NAMALWA (cell line): ENCODE measurements at places on chromosomes 12 and 14.

GRCh38 chr12:123111498-123112165 lies 39.3 kb downstream of the PITPNM2 start:
- no peak for DNase-seq

DNA sequence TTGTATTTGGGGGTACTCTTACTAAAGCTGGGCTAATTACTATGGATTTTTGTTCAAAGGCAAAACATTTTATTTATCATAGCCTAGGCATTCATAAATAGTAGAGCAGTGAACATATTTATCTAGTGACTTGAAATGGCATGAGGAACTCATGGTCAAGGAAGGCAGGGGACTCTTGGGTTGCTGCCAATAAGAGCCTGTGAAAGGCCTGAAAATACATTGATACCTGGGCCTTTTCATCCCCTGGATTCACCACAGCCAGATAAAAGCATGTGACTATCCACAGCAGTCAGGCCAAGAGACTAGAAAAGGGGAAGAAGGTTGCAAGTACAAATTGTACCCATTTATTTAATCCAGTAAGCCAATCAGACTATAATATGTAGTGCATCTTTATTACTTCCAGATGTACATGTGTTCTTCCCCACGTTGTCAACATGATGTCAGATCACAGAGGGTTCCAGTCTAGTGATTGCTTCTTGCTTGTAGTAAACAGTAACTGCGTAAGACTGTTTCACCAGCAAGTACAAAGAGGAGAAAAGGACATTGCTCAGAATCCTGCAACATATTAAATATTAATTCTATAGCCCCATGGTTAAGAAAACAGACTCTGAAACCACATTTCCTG lies 409.7 kb downstream of the NOVA1 start:
- DNase-seq: no peak

DNA sequence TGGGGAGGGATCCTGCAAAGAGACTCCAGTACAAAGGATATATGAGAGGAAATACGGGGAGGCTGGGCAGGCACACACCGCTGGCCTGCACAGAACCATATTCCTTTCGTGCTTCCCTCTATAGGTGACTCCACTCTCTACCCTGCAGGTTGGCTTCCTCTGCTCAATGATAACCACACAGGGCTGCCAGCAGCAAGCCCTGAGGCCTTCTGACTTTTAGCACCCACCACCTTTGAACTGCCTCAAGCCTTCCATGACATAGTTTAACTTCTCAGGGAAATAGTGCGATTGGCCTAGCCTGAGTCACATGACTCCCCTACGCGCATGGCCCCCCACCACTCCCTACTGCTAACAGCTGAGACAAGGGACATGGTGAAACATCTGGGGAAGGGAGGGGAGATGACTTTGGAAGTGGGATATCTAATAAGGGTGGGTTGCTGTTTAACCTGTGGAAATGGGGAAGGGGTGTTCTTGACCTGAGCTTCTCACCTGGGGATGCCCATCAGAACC lies 3.0 kb upstream of the FOXN3 start:
- no peak for DNase-seq

GRCh38 chr12:112169966-112170365 lies 44.6 kb downstream of the TRAFD1 start:
- no peak for DNase-seq

DNA sequence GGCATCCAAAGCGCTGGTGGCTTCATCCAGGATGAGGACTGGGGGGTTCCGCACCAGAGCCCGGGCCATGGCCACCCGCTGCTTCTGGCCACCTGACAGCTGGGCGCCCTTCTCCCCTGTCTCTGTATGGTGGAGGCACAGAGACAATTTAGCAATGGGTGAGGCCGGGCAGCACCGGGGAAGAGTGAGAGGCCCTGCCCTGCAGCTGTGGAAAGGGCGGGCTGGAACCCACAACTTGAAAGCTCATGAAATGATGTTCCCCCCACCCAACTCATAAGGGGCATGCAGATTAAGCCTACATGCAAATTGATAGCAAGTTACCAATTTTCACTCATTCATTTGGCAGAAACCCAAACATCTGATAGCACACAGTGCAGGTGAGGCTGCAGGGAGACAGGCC lies 34.1 kb downstream of the ABCB9 start:
- peak; percentile 89 for DNase-seq

GRCh38 chr14:55129428-55130195 lies 560 bp downstream of the LGALS3 start:
- DNase-seq: no peak

- DNase-seq: no peak
These were observed 30.2 kb upstream of the DYRK2 start for GRCh38 chr12:67618303-67618702.

GRCh38 chr12:128316973-128317526 lies 50.1 kb downstream of the TMEM132C start:
- no peak for DNase-seq

DNA sequence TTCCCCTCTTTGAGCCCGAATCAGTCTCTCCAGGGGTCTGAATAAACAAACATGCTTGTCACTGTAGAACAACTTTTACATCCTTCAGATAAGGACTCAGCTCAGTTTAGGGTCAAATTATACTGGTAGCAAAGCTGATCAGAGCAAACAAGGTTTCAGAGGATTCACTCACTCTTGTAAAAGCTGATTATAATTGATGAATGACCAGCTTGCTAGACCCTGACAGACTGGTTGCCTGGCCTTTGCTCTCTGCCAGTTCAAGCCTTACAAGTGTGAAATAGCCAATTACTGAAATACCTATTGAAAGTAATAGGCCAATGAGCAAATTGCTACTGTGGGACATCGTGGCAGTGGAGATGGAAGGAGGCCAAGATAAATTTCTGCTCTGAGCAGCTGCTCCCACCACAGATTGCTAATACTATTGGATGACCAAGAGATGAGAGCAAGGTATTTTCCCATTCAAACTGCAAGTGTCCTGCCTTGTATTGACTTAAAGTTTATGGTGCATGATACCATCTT lies 177.6 kb downstream of the PDZRN4 start:
- no peak for DNase-seq

DNA sequence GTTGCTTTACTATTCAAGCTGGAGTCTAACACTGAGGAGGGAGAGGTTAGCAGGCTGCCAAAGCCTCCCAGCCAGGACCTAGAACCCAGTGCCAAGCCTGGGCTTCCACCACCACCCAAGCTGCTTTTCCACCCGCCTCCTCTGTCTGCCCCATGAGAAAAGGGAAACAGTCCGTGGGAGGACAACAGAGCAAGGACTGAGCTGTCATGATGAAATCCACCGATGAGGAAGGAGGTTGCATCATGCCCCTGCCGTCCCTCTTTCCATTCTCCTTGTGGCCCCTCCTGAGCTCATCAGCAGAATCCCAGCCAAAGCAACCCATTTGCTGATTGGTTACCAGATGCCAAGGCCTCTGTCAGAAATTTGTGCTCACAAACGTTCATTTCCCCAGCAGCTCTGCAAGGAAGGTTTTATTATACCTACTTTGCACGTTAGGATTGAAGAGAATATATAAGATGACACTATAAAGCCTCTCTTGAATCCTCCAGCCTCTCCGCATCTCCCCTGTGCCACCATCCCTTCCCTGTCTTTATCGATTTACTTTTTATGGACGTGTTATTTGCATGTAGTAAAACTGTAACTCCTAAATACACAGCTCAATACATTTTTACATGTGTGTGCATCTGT lies 6.3 kb upstream of the SERPINA1 start:
- no peak for DNase-seq

DNA sequence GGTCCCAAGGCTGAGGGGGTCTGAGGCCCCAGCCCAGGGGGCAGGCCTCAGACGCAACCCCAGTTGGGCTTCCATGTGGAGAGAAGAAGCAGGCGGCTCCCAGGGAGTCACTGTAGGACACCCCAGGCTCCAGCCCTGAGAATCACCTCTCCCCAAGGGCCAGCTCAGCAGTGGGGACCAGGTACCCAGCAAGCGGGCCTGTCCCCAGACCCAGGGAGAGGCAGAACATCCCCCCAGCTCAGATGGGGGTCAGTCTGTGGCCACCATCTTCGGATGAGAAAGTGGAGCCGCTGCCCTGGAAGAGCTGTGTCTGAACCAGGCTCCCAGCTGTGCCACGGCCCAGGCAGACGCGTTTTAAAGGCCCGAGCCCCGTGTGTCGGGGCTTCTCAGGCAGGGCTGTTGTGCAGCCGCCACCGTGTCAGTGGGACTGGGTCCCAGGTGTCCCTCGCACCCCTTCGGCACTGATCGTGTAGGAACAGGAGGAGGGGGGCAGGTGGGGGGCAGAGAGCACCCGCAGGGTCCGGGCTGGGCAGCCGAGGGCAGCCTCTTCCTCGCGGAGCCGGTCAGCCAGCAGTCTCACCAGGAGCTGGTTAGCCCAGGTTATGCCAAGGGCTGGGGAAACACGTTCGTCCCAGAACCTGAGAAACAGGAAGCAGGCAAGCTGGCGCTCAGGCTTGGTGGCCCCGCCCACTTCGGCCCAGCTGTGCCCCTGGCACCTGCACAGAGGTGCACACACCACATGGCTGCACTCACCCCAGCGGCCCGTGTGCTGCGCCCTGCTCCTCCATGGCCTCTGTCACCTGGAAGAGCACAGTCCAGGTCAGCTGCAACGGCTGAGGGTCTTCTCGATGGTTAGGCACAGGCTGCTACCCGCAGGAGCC lies 16.6 kb downstream of the XRCC3 start:
- DNase-seq: peak; percentile 71

GRCh38 chr14:105294142-105294597 lies 6.6 kb downstream of the BRF1 start:
- peak; percentile 15 for DNase-seq

GRCh38 chr14:39430762-39431415 lies 1.3 kb downstream of the FBXO33 start:
- peak; percentile 35 for DNase-seq

DNA sequence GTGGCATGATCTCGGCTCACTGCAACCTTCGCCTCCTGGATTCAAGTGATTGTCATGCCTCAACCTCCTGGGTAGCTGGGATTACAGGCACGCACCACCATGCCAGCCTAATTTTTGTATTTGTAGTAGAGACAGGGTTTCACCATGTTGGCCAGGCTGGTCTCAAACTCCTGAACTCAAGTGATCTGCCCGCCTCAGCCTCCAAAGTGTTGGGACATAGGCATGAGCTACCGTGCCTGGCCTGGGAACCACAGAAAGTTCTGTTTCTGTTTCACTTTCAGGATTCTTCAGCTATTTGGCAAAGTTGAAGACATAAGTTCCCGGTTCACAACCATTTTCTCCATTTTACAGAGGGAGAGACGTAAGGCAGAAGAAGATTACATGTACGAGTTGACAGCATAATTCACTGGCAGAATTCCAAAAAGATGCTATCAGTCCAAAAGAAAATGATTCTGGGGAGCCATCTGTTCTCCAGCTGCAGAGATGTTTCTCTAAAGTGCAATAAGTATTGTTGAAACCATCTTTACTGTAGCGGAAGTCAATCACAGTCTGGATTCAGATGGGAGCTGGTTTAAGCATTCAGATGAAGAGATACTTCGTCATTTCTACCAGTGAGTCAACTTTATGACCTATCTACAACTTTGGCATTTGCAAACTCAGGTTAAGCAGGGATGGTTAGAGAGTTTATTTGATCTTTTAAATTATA lies 8.1 kb upstream of the RNF34 start:
- DNase-seq: peak; percentile 26

DNA sequence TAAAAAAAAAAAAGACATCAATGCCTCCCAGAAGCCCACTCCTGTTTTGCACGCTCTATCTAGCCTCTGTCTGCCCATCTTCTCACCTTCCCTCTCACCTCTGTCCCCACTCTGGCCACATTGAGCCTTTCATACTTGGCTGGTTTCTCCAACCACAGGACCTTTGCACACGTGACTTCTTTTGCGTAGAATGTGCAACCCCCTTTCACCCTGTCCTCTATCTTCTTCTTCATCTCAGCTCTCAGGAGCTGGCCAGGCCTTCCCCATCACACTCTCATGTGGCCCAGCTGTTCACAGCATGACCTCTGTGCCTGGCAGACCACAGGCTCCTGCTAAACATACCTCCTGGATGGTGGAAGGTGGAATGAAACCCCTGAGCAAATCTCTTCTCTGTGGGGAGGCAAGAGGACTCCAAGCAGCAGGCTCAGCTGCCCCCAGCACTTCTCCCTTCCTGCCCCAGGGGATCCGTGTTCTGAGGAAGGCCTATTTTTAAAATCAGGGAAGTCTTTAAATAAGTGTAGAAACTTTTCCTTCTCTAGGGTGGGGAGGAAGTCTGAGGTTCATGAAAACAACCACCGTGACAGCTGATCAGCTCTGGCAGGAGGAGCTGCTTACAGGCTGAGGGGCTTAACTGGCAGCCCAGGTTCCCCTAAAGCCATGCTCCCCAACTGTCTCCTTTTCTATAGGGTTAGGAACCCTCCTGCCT lies 11.6 kb downstream of the HVCN1 start:
- DNase-seq: peak; percentile 54

DNA sequence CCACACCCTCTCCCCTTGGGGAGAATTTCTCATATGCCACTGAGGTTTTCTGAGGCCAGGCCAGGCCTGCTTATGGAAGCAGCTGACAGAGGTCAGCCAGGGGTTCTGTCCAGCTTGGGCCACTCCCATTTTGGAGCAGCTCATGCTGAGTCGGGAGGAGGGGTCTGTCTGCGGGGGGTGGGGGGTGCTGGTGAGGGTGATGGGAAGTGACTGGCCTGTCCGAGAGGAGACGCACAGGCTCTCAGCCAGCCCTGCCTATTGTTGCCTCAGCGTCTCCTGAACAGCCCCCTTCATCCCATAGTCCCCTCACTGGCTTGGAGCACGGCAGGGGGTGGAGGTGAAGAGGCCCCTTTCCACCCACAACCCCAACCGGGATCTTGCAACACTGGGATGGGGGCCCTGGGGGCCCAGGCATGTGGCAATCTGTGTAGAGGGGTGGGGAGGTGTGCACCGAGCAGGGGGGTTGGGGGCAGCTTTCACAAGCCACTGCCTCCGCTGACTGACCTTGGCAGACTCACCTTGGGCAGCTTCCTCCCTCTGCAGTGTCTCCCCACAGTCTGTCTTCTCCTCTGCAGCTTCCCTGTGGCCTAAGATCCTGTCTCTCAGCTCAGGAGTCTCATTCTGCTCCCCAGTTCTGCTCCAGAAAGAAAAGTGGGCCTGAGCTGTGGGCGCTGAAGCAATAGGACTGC lies 5.5 kb downstream of the CEBPE start:
- no peak for DNase-seq

- DNase-seq: no peak
These were observed 101.4 kb upstream of the PPM1H start for GRCh38 chr12:63036216-63036973.

GRCh38 chr12:56040963-56041551 lies 661 bp upstream of the RPS26 start:
- DNase-seq: no peak

GRCh38 chr14:98138666-98139065 lies 1133.3 kb downstream of the BCL11B start:
- DNase-seq: peak; percentile 31

- DNase-seq: no peak
These were observed 5.3 kb downstream of the SPRYD3 start for GRCh38 chr12:53073881-53074280.

DNA sequence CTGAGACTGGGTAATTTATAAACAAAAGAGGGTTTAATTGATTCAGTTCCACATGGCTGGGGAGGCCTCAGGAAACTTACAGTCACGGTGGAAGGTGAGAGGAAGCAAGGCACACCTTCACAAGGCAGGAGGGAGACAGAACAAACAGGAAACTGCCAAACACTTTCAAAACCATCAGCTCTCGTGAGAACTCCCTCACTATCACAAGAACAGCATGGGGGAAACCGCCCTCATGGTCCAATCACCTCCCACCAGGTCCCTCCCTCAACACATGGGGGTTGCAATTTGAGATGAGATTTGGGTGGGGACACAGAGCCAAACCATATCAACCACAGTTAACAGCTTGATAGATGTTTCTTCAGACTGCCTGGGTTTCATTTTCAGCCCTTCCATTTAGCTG lies 6.2 kb upstream of the GNPNAT1 start:
- no peak for DNase-seq
